ENCODE measurements at places on chromosomes 1 and 21. TPM values are rescaled to one million over a fixed set of nuclear protein-coding genes. Genes with fewer than 3 reads are reported as not detected.

GRCh38 chr1:68185743-68186142 is 46.6 kb downstream of the WLS start:
- DNase-seq = peak; percentile 34

GRCh38 chr21:42377211-42377950 is 11.0 kb upstream of the TFF1 start:
- no peak for DNase-seq

DNA sequence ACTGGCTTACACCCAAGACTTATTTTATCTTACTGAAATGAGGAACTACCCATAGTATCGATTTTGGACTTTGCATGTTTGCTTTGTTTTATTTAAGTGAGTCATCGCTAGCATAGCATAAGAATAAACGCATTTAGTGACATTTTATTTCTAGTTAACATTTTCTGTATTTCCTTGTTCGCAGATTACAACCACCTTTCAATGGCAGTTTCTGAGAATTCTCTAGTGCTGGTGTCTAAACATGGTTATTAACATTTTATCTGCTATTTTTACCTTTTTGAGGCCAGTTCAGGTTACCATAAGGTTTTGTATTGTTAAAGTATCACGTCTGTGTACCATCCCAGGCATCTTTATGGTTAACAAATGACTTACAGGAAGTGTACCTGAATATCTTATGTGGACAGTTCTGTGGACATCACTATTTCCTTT is 24.5 kb downstream of the EEIG2 start:
- DNase-seq = no peak

- no peak for DNase-seq
These were observed 7.3 kb downstream of the CRYZL1 start for GRCh38 chr21:33634254-33634653.

DNA sequence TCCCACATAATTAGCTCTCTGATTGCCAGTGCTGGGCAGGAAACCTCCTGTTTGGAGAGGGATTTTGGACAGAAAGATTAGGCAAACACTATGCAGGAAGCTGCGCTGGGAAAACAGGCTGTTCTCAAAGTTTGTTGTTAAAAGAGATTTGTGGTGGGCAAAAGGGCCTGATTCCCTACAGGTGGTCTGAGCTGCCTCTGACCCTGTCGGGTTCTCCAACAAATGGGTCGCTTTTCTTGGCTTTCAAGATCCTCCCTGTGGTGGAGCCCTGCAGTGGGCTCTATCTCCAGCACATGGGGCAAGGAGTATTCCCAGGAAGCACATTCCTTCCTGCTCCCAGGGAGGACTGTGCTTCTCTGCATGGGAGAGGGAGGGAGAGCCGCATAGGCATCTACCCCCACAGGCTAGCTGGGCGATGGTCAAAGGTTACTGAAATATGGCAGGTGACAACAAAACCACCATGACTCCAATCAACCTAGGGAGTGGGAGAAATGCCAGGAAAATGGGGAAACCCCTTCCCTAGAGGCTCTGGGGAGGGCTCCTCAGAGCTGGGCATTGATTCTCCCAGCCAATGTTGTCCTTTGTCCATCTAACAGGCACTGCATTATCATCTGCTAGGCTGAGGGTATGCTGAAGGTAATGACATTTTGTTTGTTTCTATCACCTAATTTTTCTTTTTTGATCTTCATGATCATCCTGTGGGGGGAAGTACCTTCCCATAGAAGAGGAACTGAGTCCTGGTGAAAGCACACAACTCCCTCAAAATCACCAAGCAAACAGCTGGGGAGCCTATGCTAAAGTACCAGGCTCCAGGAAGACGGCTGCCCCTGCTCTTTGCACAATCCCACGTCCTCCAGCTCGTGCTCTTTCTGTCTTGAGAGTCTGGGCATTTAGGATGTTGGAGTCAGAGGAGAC is 85.3 kb downstream of the PLXNA2 start:
- no peak for DNase-seq

DNA sequence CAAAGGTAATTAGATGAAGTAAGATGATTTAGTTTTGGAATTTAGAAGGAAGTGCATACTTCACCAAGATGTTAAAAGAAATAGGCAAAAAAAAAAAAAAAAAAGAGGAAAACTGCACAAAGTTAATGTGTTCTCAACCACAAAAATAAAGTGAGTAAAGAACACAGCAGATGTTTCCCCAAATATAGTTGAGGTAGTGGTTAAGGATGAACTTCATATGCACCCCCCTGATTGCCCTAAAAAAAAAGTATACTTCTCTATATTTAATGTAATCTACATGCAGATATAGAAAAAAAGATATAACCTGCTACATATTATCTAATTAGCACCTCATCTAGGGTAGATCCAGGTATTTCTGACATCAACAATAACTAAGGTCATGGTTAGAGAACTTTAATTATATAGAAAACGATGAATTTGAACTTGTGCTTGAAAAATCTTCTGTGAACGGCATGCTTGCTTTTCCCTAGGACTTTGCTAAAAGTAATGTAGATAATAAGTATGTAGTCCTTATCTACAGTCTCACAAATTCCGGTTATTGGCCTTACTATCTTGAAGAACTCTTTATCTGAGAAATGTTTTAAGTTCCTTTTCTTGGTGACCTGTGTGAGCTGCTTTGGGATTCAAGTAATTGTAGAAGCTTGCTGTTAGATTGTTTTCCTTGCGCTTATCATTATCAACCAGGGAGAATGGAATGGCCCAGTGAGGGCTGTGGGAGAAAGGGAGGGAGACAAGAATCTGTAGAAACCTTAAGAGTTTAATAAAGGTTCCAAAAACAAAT is 70.1 kb upstream of the LRRC7 start:
- no peak for DNase-seq

- no peak for DNase-seq
These were observed 15.5 kb upstream of the DR1 start for GRCh38 chr1:93330196-93330595.

GRCh38 chr1:1234180-1234808 is 2.3 kb downstream of the B3GALT6 start:
- DNase-seq = no peak

DNA sequence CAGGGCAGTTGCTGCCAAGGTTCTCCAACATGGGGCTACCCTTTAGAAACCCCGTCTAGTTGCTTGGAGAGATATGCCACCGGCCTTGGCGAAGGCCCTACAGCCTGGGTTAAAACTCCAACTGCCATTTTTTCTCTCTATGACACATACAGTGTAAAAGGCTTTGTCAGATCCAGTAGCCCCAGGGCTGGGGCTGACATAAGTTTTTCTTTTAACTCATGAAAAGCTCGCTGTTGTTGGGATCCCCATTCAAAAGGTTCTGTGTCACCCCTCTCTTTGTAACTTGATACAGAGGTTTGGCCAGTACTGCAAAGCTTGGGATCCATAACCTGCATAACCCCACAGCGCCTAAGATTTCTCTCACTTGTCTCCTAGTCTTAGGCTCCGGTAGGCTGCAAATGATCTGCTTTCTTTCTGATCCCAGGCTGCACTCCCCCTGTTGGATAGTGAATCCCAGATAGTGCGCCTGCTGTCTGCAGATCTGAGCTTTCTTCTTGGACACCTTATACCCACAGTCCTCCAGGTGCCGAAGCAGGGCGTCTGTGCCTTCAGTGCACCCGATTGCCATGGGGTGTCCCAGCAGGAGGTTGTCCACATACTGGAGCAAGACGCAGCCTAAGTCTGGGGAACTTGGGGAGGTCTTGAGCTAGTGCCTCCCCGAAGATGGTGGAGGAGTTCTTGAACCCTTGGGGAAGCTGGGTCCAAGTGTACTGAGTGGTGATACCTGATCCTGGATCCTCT is 406.2 kb downstream of the TGFB2 start:
- no peak for DNase-seq

DNA sequence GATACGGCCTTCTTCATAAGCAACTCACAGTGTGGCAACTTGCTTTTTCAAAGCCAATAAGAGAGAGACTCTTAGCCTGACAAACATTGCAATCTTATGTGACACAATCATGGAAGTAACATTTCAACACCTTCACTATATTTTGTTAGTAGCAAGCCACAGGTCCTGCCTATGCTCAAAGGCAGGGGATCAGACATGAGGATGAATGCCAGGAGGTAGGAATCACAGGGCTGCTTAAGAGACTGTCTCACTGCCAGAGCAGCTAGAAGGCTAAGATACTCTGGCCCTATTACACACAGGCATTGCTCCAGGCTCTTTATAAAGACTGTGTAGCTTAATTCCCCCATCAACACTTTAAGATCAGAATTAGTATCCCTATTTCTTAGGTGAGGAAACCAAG is 236.2 kb upstream of the KAZN start:
- peak; percentile 23 for DNase-seq

DNA sequence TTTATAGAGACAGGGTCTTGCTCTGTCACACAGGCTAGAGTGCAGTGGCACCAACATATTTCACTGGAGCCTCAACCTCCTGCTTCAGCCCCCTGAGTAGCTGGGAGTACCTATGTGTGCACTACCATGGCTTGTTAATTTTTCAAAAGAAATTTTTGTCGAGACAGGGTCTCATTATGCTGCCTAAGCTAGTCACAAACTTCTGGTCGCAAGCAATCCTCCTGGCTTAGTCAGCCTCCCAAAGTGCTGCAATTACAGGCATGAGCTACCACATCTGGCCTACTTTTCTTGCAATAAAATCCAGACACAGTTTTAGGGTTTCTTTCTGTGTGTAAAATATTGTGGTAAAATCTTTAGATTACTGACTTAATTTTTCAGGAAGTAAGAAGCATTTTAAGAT is 27.9 kb upstream of the NTPCR start:
- DNase-seq = peak; percentile 83

DNA sequence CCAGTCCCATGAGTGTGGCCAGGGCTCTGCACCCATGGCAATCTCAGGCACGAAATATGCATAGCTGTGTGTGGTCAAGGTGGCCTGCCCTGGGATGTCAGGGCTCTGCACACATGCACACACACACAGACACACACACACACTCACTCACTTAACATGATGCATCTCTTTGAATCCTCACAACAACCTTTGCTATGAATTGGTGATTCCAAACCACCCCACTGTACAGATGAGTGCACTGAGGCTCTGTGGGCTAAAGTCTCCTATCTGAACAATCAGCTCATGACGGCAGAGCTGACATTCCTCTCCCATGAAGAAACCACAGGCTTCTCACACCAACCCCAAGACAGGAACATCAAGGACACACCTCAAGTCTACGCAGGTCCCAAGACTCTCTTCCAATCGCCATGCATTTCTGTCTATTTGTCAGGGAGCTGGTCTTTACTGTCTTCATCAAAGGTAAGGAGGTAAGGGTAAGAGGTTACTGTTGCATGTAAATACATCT is 131.6 kb downstream of the ETS2 start:
- no peak for DNase-seq

GRCh38 chr21:43777953-43778352 is 1.8 kb upstream of the CSTB start:
- DNase-seq = no peak

- peak; percentile 60 for DNase-seq
These were observed 27.7 kb downstream of the PLPP3 start for GRCh38 chr1:56551691-56552090.

GRCh38 chr1:53500204-53501064 is 41.2 kb downstream of the DMRTB1 start:
- no peak for DNase-seq

DNA sequence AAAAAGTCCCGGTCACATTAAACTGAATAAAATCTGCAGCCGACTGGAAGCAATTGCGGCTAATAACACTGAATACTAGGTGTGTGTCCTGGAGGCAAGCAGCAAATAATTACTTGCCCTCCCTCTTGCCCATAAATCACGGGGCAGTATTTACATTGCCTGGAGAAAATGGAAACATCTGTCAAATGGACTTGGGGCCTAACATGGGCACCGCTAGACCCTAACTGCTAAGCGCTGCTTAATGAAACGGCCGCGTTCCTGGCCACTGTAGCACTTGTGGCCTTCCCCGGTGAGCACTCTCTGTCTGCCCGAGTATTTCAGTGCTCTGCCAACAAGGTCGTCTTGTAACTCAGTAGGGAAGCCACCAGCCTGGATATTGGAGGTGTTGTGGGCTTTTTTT is 23.9 kb upstream of the KNCN start:
- no peak for DNase-seq

GRCh38 chr1:191530928-191531327 is 627.3 kb upstream of the RGS18 start:
- DNase-seq = no peak

- peak; percentile 91 for DNase-seq
These were observed 35.5 kb downstream of the AHDC1 start for GRCh38 chr1:27568300-27569087.

DNA sequence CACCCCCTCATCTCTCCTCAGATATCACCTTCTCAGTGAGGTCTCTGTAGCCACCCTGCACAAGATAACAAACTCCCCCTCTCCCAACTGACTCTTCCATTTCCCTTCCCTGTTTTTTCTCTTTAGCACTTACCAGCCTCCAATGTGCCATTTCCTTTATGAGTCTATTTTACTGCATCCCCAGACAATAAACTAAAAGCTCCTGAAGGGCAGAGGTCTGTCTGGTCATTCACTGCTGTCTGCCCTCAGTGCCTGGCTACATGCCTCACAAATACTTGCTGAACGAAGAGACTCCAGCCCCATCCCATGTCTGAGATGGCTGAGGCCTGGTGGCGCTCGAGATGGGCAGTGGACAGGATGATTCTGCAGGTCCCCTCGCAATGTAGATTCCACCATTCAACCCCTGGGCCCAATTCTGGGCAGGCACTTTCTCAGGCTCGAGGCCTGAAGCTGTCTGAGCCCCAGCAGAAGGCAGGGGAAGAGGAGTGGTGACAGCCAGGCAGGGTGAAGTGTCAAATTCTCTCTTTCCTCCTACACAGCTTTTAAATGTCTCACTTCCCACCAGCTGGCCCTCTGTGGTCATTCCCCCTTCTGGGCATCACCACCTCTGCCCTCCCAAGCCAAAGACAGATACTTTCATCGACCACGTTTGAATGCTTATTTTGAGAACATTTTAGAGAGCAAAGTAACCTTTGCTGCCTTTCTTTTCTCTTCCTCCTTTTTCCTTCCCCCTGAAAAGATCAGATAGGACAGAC is 6.6 kb downstream of the LRRN2 start:
- DNase-seq = no peak

DNA sequence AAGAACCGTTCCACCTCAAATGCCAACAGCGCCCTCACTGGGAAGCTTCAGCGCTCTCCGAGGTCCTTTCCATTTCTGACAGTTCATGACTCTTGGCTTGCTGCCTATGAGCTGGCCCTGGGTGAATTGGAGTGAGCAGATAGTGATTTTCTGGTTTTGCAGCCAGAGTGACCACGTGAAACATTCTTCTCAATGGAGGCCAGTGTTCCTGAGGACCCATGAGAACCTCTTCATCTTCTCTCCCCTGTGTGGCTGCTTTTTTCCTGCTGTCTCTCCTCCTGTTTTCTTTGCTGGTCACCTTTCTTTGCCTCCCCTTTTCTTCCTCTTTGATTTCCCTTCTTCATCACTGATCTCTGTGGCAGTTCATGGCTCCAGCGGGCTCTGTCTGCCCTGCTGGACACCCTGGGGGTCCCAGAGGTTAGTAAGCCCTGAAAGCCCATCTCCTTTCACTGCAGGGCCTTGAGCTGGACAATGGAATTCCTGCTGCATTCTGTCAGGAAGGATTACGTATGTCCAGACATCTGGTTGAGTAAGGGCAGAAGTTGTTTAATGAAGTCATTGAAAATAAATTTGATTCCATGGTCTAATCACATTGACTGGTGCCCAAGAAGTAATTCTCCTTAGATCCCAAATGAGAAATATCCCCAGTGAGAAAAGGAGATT is 29.9 kb downstream of the VASH2 start:
- DNase-seq = peak; percentile 55

The C1QA gene
- 0.26 TPM for total RNA-seq

The BEST4 gene
- under 0.01 TPM for total RNA-seq

The PIGM gene
- total RNA-seq = 4.5 TPM

The TMPRSS2 gene
- 0.17 TPM for total RNA-seq

The FAM151A gene
- not detected for total RNA-seq

The RAD54L gene
- total RNA-seq = 0.66 TPM

The FCER1G gene
- not detected for total RNA-seq

The KRTAP10-8 gene
- not detected for total RNA-seq

The ATP1A4 gene
- total RNA-seq = 0.26 TPM

The AMY1A gene
- not detected for total RNA-seq

The SPATA17 gene
- total RNA-seq = 0.77 TPM

All from fibroblast of lung (primary cell).